ENCODE measurements at places on chromosomes 13 and 19.
A peak's percentile ranks its signal among the peaks of the same experiment; 100 is the strongest.

GRCh38 chr19:29695765-29696564, 19.1 kb downstream of the C19orf12 start:
- DNase-seq: no peak

- peak; percentile 12 for DNase-seq
These were observed 34.9 kb downstream of the PAK4 start for GRCh38 chr19:39160523-39160861.

DNA sequence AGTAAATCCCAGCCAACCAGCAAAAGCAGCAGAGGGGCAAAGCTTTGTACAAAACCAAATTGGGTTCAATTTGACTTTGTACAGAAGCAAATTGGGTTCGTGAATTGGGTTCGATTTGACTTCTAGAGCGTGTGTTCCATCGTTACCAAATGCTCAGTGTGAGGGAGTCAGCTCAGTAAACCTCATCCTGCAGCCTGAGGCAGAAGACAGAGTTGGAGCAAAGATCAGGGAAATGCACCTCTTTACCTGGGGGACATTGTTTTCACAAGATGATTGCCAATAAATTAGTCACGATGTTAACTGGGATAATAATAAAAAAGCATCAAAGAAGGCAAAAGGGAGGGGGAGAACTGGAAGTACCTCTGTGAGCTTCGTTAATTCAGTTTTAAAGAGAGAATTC, 1.5 kb downstream of the RAB20 start:
- no peak for DNase-seq

DNA sequence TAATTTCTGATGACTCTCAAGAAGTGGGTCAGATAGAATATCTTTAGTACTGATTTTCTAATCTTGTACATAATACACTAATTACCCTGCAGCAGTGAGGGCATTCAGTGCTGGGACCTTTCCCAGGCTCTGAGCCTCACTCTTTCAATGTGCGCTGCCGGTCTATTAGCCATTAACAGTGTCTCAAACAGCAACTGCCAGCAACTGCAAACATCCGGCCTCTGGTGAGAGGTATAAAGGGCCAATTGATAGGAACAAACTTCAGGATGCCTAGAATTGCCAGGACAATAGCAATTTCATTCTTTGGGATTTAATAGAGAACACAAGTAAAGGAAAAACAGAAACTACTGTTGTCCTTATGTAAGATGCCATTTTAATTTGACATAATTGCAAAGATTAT, 604.4 kb upstream of the SPRY2 start:
- DNase-seq: no peak

DNA sequence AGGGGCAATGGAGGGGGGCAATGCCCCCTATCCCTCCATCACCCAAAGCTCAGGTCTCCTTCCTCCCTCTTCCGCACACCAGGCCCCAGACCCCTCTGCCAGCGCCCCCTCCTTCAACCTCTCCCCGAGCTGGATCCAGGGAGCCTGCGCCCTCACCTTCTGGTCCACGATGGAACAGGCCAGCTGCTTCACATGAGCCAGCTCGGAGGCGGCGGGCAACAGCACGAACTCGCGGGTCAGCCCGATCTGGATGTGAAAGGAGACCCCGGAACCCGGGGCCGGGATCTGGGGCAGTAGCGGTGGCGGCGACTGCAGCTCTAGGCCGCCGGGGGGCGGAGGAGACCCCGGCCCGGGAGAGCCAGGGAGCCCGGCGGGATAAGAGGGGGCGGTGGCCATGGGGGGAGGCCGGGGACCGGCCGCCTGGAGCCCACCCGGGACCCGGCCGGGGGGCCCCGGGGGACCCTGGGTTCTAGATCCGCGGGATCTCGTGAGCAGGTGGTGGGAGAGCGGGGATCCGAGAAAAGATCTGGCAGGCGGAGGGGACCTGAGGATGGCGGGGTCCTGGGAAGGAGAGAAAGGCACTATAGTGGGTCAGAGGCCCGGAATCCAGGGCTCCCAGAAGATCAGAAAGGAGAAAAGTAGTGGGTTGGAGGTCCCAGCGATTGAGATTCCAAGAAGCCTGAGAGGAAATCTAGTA, 791 bp downstream of the PRKD2 start:
- no peak for DNase-seq

- DNase-seq: no peak
These were observed 16.5 kb downstream of the TYK2 start for GRCh38 chr19:10363789-10364281.

DNA sequence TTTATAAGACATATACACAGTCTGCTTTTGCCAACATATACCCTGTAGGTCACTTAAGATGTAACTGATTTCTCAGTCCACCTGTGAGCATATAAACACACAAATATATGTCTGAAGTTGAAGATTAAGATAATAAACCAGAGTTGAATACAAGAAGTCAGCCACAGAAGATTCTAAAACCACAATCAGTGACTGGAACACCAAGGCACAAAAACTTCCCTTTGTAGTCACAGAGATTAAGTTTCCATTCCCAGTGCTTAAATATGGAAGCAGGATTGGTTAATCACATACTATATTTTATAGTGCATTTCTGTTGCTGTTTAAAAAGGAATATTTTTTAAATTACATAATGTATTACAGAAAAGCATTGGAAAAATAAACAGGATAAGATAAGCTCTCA, 39.9 kb downstream of the MTMR6 start:
- no peak for DNase-seq

GRCh38 chr19:42111811-42112210, 20.4 kb downstream of the POU2F2 start:
- peak; percentile 68 for DNase-seq

GRCh38 chr13:52924289-52925148, 76.1 kb upstream of the PCDH8 start:
- no peak for DNase-seq

GRCh38 chr19:13053238-13053637, 49.4 kb downstream of the LYL1 start:
- no peak for DNase-seq

DNA sequence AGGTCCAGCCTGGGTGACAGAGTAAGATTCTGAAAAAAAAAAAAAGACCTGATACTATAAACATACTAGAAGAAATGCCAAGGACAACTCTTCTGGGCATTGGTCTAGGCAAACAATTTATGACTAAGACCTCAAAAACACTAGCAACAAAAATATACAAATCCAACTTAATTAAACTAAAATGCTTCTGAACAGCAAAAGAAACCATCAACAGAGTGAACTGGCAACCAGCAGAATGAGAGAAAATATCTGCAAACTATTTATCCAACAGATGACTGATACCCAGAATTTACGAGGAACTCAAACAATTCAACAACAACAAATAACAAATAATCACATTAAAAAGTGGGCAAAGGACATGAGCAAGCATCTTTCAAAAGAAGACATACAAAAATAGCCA, 26.8 kb upstream of the GPC6 start:
- DNase-seq: no peak

DNA sequence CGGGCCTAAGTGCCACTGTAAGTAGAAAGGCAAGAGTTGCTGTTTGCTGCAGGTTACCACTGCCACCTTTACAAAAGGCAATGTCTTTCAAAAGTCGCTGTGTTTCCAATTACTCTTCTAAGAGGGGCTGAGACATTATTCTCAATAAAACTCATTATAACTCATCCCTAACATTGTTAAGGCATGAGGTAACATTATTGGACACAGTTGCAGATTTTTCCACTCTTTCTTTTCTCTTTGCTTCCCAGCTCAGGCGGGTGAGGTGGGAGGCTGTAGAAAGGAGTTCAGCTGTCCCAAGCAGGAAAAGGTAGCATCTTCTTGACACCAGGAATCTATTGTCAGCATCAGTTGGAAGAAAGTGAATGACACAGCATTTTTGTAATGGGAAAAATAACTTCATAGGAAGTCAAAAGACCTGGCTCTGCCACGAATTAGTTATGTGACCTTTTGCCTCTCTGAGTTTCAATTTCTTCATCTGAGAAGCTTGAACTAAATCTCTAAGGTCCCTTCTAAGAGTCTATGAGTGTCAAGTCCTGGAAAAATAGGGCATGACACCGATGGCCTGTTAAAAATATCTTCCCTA, 2.1 kb upstream of the UBL3 start:
- no peak for DNase-seq

DNA sequence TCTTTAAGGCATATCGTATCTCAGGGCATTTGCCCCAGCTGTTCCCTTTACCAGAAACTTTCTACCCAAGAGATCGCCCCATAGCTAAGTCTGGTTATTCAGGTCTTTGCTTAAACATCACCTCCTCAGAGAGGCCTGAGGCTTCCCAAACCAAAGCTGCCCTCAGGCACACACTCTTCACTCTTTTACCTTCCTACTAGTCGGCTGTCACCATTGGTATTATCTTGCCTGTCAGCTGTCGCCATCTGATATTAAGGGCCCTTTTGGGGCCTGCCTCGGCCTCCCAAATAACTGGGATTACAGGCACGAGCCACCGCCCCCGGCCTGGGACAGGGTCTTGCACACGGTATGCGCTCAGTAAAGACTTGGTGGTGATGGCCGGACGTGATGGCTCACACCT, 1.0 kb downstream of the GADD45GIP1 start:
- no peak for DNase-seq

GRCh38 chr19:43616306-43616705, 3.1 kb downstream of the ZNF428 start:
- DNase-seq: no peak

GRCh38 chr13:80010286-80010831, 330.6 kb downstream of the SPRY2 start:
- no peak for DNase-seq

DNA sequence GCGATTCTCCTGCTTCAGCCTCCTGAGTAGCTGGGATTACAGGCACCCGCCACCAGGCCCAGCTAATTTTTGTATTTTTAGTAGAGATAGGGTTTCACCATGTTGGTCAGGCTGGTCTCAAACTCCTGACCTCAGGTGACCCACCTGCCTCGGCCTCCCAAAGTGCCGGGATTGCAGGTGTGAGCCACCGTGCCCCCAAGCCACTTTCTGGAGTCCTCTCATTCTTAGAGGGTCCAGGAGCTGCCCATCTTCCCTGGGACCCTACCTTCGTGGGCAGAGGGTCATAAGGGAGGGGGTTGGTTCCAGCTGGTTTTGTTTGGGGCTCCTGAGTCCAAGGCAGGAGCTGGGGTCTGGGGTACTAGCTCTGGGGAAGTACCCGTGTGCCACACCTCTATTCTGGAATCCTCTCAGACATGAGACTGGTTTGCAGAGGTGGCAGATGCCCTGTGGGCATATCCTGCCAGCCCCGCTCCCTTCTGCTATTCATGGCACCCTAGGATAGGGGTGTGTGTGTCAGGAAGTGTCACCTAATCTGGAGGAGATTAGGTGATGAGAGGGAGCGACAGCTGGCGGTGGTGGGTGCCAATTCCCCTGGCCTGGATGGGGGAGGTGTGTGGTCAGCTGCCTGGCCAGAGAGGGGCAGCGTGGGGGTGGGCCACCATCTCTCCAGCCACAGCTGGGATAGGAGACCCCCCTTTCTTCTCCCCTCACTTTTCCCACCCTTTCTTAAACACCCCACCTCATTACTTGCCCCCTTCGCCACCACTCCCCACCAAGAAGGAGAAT, 2.1 kb downstream of the PRMT1 start:
- DNase-seq: no peak

DNA sequence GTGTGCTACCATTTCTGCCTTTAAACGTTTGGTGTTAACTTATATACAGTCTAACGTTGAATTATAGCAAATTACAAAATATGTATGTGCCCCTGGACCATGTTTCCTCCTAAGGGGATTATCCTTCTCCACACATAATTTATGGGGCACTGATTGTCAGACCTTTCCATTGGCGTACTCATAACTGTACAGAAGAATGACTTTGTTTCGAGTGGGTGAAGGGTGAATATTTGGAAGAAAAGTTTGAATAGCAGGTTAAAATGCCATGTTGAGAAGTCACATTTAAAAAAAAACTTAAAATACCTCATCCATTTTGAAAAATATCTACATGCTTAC, 58.8 kb downstream of the SLC10A2 start:
- DNase-seq: no peak

GRCh38 chr19:18423258-18424020, 4.2 kb downstream of the SSBP4 start:
- no peak for DNase-seq
